ENCODE measurements at places on chromosomes 3 and 15.
A peak's percentile ranks its signal among the peaks of the same experiment; 100 is the strongest.

DNA sequence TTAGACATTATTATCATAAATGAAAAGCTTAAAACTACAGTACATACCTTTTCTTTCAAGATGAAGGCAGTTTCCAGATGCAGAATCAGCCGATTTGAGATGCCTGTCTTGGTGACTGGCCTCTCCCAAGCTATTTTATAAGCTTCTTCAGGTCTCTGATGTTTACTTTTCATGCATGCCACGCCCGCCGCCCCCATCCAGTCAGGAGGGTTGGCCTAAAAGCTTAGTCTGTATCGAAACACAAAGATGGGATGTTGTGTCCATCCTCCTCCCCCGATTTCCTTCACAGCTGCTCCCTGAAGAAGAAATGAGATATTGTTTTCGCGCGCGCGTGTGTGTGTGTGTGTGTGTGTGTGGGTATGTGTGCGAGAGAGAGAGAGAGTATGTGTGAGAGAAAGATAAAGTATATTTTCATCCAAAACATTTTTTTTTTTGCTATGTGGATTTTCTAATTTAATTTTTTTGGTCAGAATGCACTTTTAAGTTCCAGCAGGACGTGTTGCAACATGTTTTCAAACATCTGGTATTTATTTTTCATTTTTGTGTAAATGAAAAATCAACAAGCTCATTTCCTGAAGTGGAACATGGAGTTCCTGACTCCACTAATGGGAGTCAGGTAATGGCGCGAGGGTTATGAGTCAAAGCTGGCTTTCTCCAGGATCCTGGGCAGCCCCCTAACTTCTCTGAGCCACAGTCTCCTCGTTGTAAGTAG, at the start of gene APOD:
APOD (minus strand) TSS at position 110 of the 712 bp plus-strand sequence. CDS start 4,479 bp downstream, outside the sequence.
- DNase-seq, result peak; percentile 65

DNA sequence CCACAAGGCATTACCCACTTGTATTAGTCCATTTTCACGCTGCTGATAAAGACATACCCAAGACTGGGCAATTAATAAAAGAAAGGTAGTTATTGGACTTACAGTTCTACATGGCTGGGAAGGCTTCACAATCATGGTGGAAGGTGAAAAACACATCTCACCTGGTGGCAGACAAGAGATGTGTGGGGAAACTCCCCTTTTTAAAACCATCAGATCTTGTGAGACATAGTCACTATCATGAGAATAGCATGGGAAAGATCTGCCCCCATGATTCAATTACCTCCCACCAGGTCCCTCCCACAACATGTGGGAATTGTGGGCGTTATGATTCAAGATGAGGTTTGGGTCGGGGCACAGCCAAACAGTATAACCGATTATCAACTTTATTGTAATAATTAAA, 17.0 kb upstream of the CMC1 start:
- no peak for DNase-seq

DNA sequence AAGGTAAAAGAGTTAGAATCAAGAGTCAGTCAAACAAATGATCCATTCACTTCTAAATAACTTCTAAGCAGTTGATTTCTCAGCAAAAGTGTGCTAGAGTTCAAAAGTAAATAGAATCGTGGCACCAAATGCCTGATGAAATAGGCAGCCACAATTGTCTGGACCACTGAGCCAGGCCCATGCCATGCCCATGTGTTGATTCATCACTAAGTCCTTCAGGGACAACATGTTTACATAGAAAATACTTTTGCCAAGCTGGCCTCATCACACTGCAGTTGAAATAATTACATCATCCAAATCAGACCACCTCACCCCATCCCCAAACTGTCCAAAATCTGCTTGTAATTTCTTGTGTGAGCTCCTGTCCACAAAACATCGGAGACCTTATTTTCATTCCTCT, 216.3 kb downstream of the IGSF11 start:
- no peak for DNase-seq

- DNase-seq, result no peak
Measured at GRCh38 chr15:81966631-81967030, 79.2 kb downstream of the MEX3B start.

GRCh38 chr15:72227192-72227586, 3.8 kb downstream of the PKM start:
- DNase-seq, result peak; percentile 31

- DNase-seq, result peak; percentile 7
Measured at GRCh38 chr3:122681284-122681973, 790 bp downstream of the PARP14 start.

DNA sequence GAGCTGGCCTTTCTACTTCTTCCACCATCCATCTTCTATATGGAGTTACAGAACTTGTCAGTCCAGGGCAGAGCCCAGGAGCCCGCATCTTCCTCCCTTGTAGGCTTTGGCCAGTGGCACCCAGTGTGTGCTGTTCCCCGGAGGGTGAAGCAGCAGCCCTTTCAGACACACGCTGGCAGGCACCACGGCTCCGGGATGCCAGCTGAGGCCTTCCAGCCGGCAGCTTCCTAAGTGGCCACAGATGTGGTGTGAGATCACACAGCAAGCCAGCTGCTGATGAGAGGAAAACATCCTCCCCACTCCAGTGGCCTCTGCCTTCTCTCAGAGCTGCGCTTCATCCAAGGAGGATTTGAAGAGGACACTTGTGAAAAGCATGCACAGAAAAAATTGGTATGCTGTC, 24.1 kb downstream of the CRABP1 start:
- no peak for DNase-seq

DNA sequence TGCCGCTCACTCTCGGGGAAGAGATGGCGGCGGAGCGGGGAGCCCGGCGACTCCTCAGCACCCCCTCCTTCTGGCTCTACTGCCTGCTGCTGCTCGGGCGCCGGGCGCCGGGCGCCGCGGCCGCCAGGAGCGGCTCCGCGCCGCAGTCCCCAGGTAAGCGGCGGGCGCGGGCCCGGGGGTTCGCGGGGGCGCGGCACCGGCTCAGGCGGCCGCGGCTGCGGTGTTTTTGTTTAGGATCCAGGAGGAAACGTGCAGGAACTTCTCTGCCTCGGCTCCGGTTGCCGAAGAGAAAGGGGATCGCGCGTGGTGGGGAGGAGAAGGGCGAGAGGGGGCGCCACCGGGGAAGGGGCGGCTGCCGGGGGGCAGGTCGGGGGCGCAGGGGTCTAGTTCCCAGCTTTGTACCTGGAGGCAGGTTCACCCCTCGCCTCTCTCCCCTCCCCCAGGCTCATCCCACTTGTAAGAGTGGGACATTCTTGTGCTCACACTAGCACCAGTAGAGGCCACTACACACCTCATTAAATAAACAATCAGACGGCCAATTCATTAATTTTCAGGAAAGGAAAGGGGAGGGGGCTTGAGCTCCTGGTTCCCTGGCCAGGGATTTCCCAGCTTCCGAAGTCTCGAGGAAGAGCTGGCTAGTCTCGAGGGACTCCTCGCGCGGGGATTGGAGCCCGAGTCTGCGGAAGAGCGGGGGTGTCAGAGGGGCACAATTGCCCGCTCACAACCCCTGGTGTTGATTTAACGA, 562 bp downstream of the NEO1 start:
- DNase-seq, result peak; percentile 16

DNA sequence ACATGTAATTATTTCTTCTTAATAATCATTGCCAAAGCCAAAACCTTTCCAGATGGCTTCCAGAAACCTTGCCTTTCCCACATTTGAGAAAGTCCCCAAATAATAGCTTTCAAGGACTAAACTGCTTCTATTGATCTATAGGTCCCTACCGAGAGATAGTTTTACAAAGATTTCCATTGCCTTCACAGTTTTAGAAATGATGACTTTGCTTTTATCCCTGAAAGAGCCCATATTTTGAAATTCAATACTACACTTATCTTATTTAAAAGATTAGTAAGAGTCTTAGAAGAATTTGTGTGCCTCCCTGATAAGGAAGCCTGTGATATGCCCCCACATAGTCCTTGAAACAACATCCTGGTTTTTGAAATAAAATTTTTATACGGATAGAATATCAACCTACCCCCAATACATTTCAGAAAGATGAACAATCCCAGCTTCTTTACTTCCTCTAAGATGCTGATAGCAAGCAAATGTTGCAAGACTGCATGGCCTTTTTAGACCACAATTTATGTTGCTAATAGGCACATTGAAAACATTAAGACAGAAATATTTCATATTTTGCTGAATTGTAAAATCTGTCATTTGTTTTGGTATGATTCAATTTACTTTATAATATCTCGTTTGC, 146.3 kb downstream of the TMCO5A start:
- DNase-seq, result no peak

- no peak for DNase-seq
Measured at GRCh38 chr3:85162905-85163304, 204.1 kb downstream of the CADM2 start.

- no peak for DNase-seq
Measured at GRCh38 chr3:116444115-116444747, 1.1 kb downstream of the LSAMP start.

- DNase-seq, result no peak
Measured at GRCh38 chr3:146505516-146505915, 36.2 kb upstream of the PLSCR2 start.

DNA sequence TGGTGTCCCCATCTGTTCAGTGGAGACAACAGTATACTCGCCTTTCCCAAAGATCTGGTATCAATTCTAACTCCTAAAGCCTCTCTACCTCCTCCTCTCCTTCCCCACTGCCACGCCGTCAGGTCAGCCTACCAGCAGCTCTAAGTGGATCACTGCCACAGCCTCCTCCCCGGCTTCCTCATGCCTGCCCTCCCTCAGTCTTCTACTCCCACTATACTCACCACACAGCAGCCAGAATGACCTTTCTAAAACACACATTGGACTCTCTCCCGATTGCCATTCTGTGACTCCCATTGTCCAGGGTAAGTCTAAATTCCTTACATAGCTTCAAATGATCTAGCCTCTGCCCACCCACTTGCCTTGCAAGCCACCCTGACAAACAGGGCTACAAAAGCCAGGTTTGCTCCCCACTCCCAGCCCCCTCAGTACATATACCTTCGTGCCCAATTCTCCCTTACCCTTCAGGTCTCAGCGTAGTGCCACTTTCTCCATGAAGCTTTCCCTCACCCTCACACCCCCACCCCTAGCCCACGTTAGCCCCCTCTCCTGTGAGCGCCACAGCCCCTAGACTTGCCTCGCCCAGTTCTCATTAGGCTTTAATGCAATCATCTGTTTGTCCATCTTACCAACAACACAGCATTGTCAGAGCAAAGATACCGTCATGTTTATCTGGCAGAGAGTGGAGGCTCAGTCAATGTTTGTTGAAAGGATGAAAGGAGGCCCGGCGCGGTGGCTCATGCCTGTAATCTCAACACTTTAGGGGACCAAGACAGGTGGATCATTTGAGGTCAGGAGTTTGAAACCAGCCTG, 9.5 kb upstream of the SEMA7A start:
- no peak for DNase-seq

- DNase-seq, result peak; percentile 68
Measured at GRCh38 chr3:67031986-67032385, 33.9 kb downstream of the KBTBD8 start.

DNA sequence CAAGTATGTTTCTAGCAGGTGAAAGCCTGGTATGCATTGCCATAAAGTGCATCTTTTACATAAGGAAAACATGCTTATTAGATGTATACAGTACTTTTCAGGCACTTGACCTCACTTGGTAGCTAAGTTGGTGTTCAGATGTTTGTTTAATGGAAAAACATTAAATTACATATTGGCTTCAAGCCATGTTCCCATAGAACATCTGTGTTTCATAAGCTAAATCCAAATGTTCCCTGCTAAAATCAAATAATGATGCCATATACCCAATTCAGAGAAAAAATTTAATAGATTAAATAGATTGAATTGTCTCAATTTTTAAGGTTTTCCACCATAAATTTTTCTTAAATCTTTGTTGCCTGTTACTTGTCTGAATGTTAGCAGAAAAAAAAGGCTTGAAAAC, 19.1 kb upstream of the RPL22L1 start:
- no peak for DNase-seq

- DNase-seq, result no peak
Measured at GRCh38 chr15:91253605-91254004, 153.5 kb downstream of the SV2B start.

DNA sequence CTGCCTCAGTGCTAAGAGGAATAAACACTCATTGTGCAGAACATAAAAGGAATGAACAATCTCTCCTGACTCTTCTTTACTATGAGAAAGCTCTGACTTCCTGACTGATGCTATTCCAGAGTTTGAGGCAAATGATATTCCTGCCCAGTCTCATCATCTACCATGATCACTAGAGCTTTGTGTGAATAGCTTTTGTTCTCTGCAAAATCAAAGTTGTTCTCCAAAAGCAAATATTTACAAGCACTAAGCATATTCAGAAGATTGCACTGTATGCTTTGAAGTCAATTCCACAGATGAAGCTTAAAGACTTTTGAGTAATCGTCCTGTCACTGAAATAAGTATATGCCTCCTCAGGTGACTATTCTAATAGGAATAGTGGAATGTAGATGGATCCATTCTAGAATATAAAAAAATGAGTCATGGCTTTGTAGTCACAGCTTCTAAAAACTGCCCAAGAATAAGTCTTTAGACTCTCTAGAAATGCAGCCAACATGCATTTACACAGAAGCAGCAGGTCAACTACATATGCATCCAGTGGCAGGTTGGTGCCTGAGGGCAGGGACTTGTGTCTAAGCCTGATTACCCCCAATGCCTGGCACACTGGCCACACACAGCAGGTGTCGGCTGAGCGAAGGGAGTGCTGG, 34.6 kb downstream of the TNFAIP8L3 start:
- no peak for DNase-seq

GRCh38 chr3:46395766-46396530, 10.9 kb downstream of the CCR5AS start:
- DNase-seq, result no peak

DNA sequence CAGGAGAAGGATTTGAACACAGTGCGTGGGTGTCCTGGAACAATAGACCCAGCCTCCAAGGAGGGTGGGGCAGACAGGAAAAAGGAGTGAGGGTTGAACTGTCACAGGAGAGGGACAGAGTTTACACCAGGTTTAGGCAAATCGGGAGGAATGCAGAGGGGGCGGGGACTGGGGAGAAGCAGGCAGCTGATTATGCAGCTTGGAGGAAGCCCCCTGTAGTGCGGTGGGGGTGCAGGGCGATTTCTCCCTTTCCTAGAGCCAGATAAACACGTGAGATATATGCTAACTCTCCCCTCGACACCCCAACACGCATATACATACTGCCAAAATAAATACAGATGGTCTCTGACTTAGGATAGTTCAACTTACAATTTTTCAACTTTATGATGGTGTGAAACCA, 108.6 kb upstream of the PRR20G start:
- DNase-seq, result no peak

- peak; percentile 54 for DNase-seq
Measured at GRCh38 chr3:32374788-32375595, 16.7 kb upstream of the CMTM7 start.

- DNase-seq, result no peak
Measured at GRCh38 chr3:55690177-55690576, 203.1 kb upstream of the WNT5A start.

DNA sequence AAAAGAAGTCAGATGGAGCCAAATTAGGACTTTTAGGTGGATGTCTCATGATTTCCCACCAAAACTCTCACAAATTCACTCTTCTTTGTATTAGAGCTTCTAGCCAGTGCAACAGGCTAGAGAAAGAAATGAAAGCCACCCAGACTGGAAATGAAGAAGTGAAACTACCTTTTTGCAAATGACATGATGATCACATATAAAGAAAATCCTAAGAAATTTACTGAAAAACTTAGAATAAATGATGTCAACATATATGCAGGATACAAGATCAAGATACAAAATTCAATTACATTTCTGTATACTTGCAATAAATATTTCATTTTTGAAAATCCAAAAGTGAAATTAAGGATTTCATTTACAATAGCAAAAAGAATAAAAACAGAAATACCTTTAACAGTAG, 110.8 kb downstream of the LRIG1 start:
- no peak for DNase-seq
